ENCODE measurements at places on chromosomes 12 and 14.

GRCh38 chr12:14950421-14950820 lies 11.0 kb downstream of the ARHGDIB start:
- no peak for DNase-seq

GRCh38 chr14:37270629-37271028 lies 72.9 kb downstream of the MIPOL1 start:
- DNase-seq: no peak

GRCh38 chr12:50240096-50240791 lies 43.1 kb downstream of the LIMA1 start:
- DNase-seq: no peak

GRCh38 chr12:78096909-78097597 lies 266.4 kb downstream of the NAV3 start:
- DNase-seq: no peak

GRCh38 chr12:109542876-109543275 lies 30.4 kb downstream of the MMAB start:
- DNase-seq: no peak

DNA sequence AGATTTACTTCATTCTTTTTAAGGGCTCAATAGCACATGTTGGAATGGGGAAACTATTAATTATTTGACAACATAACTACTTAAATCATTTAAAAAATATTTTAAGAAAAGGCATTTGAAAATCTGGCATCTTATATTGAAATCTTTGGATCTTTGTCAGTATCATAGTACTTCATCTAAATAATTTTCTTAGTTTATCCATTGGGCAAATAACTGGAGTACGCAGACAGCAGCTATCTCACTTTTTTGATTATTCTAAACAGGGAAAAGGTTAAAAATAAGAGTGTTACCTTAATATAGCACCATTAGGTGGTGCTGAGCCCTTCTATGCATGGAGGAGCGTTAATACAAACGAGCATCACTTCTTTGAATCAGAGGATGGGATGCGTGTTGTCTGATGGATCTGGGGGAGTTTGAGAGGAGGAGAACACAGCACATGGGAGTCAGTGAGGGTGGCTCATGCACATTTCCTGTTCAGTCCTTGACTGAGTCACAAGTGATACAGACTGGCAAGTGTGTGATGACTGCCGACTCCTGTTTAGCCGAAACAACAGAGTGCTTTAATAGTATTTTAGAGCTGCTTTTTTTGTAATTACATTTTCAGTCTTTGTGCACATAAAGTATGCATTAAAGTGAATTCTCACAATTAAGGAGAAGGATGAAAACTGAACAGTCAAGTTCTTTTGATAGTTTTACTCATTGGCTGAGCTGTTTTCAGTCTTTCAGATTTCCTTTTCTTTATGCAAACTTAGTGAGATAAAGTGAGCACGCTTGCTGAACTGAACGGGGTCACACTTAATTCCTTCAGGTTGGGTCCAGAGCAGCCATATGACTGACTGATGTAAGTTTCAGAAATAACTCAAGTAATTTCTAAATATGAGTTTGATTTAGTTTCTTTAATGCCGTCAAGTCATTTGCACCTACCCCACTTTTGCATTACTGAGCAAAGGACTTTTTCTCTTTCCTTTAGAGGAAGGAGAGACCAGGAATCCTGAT lies 92.7 kb downstream of the DIP2B start:
- no peak for DNase-seq

- DNase-seq: no peak
Observed at GRCh38 chr12:25792031-25792430, 166.5 kb upstream of the RASSF8 start.

- no peak for DNase-seq
Observed at GRCh38 chr12:65232476-65233077, 45.9 kb upstream of the MSRB3 start.

- DNase-seq: peak; percentile 46
Observed at GRCh38 chr12:54306925-54307741, 6.3 kb upstream of the NFE2 start.

Measured in retinal pigment epithelial cell (primary cell).